ENCODE measurements at places on chromosomes 11 and 22.

- no peak for DNase-seq
These were observed 110.9 kb upstream of the BLID start for GRCh38 chr11:122226810-122227379.

GRCh38 chr11:126718276-126718675 lies 282.3 kb downstream of the KIRREL3 start:
- peak; percentile 84 for DNase-seq

GRCh38 chr22:39646398-39647063 lies 76.0 kb downstream of the CACNA1I start:
- DNase-seq: peak; percentile 73

DNA sequence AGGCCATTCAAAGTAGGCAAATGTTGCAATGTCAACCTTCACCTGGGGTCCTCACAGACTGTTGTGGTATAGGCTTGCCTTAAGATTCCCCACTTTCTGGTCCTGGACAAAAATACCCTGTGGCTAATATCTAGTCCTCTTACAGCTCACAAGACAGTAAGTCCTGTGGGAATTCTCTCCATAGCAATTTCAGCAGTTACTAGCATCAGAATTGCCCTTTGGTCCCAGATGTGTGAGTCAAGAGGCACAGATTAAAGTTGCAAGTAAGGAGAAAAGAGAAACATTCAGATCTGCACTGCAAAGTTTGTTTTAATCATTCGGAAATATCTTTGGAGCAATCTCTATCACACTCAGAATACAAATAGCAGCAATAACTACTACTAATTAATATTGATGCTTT lies 420.2 kb downstream of the NTM start:
- DNase-seq: no peak

- DNase-seq: no peak
These were observed 8.5 kb downstream of the CCDC88B start for GRCh38 chr11:64348383-64349024.

DNA sequence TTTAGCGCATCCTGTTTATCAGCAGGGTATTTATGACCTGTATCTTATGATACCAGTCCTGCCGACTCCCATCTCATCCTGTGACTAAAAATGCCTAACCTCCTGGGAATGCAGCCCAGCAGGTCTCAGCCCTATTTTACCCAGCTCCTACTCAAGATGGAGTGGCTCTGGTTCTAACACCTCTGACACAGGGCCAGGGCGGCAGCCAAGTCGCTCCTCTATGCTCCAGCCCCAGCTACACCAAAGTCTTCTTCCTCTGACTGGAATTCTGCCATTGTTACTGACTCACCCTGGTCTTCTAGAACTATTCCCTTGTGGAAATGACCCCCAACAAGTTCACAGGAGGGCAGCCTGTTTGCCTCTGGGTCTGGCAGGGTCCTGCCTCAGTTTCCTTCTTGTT lies 7.9 kb upstream of the C1QTNF6 start:
- no peak for DNase-seq

DNA sequence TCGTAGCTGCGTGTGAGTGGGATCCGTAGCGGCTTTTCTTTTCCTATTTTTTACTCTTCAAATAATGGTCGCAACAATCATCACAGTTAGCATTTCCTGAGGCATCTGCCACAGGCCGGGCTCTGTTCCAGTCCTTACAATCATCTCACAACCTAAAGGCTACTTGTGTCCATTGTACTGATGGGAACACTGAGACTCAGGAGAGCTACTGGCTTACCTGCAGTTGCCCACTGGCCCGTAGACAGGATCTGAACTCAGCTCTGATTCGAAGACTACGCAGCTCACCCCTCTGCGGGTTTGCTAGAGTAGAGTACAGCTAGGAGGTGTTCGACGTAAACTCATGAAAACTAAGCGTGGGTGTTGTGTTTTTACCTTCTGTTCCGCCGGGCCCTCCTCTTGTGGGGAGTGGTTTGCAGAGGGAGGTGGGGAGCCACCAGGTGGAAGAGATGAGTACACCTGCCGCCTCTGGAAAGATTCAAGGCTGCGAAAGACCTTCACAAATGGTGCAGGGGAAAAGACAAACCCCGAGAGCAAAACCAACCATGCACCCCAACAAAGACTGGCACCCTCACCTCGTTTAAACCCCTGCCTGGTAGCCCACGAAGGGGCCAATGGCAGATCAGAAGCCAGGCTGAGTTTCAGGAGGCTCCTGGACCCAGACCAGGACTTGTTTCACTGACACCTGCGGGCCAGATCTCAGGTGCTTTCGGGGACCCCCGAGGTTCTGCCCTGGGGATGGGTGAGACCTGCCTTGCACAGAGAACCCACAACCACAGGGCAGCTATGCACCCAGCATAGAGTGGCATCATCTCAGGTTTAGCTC lies 18.3 kb upstream of the RFPL3 start:
- DNase-seq: no peak

DNA sequence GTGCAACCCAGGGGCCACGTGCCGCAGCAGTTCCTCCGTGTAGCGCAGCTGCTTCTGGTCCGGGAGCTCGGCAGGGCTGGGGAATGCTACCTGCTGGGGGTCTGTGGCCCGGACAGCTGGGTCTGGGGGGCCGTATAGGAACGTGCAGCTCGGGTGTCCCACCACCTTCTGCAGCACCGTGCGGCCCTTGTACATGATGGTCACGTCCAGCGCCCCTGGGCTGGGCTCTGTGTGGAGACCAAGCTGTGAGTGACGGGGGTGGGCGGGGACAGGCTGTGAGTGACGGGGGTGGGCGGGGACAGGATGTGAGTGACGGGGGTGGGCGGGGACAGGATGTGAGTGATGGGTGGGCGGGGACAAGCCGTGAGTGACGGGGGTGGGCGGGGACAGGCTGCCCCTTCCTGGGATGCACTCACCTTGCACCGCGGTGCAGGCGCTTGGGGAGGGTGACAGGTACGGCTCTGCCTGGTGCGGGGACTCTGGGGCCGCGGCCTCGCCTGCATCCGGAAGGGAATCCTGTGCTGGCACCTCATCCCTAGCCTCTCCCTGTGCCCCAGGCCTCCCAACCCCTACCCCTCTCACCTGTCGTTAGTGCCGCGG lies 2.3 kb downstream of the IRF7 start:
- no peak for DNase-seq

- no peak for DNase-seq
These were observed 36.6 kb downstream of the KCNJ1 start for GRCh38 chr11:128830290-128831173.

DNA sequence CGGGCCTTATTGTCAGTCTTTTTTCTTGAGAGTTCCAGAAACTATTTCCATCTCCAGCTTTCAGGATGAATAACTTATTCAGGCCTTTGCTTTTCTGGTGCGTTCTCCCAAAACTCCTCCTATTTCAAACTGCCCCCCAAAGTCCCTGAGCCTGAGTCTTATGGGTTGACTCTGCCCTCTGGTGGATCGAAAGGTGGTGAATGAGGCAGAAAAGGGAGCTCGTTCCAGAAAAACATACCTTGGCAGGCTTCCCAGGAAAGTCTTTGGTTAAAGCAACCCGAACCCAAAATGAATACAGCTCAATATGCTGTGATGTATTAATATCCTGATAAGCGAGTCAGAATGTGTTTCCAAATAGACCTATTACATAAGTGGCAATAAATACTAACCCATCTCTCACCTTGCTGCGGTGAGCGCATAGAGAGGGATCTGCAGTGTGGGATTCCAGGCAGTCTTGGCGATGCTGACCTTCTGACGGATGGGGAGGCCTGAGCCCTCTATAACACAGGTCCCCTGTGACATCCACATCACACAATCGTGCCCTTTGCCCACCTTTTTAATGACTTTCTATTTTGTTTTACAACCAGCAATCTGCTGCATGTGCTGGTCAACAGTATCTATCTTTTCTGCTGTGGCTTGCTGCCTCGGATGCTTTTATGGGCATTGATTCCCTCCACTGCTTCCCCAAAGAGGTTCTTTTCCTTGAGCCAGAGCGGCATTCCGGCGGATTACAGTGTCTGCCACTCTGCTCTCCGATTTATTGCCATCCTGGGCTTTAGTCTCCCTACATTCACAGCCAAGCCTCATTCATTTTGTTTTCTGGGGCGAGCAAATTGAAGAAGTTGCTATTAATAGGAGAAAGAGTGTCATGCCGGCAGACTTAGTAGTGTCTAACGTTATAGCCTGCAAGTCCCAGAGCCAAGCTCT lies 756.8 kb downstream of the NTM start:
- peak; percentile 24 for DNase-seq

DNA sequence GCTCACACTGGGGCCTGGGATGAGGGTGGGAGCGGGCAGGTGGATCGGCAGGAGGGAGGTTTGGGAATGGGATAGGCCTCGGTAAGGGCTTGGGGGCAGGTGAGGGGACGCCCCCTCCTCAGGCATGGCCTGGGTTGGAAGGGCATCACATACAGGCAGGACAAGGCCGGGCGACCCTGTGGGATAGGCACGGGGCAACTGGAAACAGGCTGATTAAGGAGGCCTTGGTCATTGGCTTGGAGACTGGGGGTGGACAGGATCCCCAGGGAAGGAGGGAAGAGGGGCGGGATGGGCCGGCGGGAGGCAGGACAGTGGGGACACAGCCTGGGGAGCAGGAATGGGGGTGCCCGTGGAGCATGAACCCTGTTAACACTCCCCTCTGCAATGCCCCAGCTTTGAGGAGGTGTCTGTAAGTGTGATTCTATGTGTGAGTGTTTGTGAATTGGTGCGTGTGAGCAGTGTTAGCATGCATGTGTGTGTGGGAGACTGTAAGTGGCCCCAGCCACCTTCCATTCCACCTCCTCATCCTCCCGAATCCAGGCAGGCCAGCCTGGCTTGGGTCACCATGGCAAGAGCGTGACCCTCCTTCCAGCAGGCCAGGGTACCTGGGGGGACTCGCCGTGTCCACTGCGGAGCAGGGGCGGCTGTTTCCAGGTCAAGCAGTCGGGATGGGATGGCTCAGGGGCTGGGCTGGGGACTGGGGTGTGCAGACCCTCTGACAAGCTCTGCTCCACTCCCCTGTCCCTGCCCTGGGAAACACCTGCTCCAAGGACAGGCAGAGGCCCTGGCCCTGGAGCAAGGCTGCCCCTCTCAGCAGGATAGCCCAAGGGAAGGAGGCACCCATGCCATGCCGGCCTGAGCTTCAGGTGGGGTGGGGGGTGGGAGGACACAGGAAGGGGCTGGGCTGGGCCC lies 3.4 kb upstream of the PIM3 start:
- no peak for DNase-seq

DNA sequence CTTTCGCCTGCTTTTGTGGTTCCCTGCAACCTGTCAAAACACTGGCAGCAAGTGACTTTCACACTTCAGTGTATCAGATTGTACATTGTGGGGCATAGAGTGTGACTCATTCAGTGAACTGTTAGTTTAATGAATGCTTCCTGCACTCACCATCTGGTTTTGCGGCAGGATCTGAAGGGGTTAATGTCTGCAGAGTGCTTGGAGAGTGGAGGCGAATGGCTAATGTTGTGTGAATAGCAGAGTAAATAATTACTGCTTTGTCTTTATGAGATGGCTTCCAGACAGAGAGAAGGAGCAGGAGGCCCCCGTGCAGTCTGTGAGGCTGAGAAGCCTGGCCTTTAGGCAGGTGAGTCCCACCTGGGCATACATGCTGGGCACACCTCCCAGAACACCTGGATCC lies 454.3 kb upstream of the KIRREL3 start:
- DNase-seq: peak; percentile 71

- DNase-seq: no peak
These were observed 32.9 kb upstream of the KLHL35 start for GRCh38 chr11:75465701-75466531.

DNA sequence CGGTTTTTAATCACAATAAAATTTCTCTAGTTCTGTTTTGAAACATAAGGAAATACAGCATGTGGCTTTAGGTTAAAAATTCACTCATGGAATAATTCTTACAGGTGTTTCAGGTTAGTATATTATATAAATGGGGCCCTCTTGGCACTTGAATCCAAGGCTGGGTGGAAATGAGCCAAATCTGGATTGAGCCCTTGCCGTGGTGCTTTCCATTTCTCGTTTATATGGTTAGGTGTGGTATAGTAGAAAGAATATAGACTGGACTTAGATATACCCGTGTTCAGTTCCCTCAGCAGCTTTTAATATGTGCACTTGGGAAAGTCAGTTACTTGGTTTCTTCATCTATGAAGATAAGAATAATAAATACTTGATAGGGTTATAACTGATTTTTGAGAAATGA lies 16.0 kb downstream of the ZFP91 start:
- DNase-seq: no peak

DNA sequence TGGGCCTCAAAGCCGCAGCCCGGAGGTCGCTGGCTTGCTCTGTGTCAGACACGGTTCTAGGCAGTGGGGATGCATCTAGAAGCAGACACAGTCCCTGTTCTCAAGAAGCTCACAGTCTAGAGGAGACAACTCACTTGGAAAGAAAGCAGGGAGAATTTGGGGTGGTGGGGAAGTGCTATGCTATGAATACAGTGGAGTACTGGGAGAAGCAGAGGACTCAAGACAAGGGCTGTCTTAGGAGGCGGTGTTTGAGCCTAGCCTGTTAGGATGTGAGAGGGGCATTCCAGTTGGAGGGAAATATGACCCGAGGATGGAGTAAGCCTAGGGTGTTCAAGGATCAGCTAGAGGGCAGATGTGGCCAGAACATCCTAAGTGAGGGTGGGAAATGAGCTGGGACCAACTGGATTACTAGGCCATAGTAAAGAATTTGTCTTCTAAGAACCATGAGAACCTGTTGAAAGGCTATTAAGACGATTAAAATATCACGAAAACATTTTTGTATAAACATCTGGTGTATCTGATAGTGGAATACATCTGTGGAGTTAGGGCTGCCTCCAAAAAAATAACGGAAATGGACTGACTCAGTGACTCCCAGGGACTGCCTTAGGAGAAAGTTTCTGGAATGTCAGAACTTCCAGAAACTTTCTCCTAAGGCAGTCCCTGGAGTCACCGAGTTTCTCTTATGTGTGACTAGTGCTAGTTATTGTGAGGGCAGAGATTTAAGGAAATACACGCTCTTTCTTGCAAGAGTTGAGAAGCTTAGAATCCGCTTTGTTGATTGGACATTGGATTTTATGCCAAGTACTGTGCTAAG lies 1.1 kb upstream of the PITPNB start:
- no peak for DNase-seq

DNA sequence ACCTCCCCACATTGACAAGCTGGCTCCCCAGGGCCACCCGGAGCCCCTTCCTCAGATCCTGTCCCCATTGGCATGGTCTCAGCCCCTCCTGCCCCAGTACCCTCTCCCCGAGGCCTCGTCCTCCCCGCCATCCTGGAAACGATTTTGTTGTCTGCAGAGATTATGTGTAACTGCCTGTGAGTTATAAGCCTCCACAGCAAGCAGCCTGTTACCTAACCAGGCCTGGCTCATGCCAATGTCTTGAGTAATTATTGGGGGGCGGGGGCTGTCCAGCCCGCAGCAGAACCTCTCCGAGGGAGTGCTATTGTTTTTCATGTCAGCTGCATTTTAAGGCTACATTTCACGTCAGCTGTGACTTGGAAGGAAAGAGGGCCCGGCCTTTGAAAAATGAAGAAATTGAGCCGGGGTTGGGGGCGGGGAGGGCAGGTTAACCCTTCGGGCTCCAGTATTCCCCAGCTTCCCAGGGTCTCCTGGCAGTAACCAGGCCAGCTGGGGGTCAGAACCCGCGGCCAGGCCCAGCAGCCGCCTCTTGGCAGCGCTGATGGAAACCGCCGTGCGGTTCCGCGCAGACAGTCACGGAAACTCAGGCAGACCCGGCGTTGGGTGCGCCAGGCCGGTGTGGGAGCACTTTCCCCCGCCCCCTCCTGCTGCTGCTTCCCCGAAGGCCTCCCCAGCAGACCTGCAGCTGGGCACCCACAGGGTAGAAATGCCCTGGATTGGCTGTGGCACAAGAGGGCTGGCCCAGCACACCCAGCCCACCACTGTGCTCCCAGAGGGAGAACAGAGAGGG lies 59.5 kb downstream of the CDKN1C start:
- no peak for DNase-seq

GRCh38 chr22:36297568-36297967 lies 44.6 kb downstream of the APOL1 start:
- DNase-seq: no peak

- DNase-seq: peak; percentile 86
These were observed 154.2 kb upstream of the NAV2 start for GRCh38 chr11:19558189-19558986.
